Activated T-cell treated with anti-CD3 and anti-CD28 coated beads, Interleukin-2, amount 50 U/mL, for 4 hours (primary cell): ENCODE measurements at places on chromosomes 5 and 9. TPM values are rescaled to one million over a fixed set of nuclear protein-coding genes. Genes with fewer than 3 reads are reported as not detected.

Gene SVEP1
- 0.05 TPM for total RNA-seq

Gene SPAAR
- not detected for total RNA-seq

Gene SLC45A2
- total RNA-seq = not detected

Gene ADRB2
- total RNA-seq = 0.54 TPM

Gene RFESD
- total RNA-seq = 5.1 TPM

Gene SLC6A18
- not detected for total RNA-seq
